ENCODE measurements at places on chromosomes 4 and X.

GRCh38 chr4:147367891-147368290 is 113.0 kb upstream of the EDNRA start:
- DNase-seq: no peak

DNA sequence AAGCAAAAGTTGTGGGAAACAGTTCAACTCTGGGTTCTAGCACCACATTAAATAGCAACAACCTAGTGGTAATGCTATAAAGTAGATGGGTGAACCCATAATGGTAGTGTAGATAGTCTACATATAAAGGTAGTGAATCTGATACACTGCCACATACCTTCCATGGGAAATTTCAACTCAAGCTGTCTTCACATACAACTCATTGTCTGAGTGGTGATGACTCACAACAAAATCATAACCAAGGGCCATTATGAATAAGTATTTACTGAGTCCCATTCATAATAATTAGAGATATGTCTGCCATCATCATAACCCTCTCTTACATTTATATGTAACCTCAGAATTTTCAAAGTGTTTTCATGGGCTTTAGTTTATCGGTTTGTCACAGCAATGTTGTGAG is 34.8 kb downstream of the EGF start:
- DNase-seq: no peak

- DNase-seq: no peak
Observed at GRCh38 chr4:183920512-183920911, 15.4 kb downstream of the STOX2 start.

- DNase-seq: no peak
Observed at GRCh38 chrX:35800474-35800873, 2.3 kb downstream of the MAGEB16 start.

DNA sequence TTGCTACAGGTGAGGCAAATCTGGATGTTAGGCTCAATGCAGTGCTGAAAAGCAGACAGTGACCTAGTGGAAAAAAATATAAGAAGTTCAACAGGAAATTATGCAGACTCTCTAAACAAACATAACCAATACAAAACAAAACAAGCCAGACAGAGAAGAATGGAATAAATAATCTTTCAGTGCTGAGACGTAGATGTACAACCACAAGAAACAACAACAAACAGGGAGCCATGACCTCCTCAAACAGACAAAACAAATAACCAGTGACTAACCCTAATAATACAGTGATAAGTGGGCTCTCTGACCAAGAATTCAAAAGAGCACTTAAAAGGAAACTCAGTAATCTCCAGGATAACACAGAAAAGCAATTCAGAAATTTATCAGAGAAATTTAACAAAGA is 239.3 kb downstream of the SLC39A8 start:
- no peak for DNase-seq

DNA sequence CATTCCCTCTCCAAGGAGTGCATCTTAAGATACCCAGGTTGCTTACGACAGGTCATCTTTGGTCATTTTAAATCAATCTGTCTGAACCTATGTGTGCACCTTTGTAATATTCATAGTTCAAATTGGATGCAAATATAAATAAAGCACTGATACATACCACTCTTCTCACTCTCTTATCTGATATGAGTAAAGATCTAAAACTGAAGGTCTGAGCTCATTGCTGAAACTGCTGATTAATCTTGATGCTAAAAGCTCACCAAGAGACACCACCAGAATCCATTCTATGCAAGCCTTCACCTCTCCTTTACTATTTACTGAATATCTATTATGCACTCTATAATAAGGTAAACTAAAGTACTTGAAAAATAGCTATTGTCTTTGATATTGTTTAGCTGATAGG is 16.6 kb downstream of the HSD17B13 start:
- no peak for DNase-seq

- DNase-seq: no peak
Observed at GRCh38 chr4:38495446-38495845, 168.6 kb upstream of the KLF3 start.

All from NCI-H2107 (cell line).